MM.1S (cell line): ENCODE measurements at places on chromosomes 12 and 14.
A peak's percentile ranks its signal among the peaks of the same experiment; 100 is the strongest.

DNA sequence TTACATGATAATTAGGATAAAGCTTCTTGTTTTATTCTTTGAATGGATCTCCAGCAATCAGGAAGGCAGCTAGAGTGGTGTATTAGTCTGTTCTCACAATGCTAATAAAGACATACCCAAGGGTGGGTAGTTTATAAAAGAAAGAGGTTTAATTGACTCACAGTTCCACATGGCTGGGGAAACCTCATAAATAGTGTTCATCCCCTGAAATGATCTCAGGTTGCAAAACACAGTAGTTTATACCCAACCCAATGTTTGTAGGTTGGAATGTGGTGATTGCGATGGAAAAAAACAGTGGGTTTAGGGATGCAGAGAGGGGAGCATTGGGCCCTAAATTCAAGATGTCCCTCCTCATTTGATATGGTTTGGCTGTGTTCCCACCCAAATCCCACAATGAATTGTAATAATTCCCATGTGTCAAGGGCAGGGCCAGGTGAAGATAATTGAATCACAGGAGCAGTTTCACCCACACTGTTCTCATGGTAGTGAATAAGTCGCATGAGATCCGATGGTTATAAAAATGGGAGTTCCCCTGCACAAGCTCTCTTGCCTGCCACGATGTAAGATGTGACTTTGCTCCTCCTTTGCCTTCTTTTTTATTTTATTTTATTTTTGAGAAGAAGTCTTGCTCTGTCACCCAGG, 11.5 kb downstream of the MUCL1 start:
- DNase-seq = no peak

DNA sequence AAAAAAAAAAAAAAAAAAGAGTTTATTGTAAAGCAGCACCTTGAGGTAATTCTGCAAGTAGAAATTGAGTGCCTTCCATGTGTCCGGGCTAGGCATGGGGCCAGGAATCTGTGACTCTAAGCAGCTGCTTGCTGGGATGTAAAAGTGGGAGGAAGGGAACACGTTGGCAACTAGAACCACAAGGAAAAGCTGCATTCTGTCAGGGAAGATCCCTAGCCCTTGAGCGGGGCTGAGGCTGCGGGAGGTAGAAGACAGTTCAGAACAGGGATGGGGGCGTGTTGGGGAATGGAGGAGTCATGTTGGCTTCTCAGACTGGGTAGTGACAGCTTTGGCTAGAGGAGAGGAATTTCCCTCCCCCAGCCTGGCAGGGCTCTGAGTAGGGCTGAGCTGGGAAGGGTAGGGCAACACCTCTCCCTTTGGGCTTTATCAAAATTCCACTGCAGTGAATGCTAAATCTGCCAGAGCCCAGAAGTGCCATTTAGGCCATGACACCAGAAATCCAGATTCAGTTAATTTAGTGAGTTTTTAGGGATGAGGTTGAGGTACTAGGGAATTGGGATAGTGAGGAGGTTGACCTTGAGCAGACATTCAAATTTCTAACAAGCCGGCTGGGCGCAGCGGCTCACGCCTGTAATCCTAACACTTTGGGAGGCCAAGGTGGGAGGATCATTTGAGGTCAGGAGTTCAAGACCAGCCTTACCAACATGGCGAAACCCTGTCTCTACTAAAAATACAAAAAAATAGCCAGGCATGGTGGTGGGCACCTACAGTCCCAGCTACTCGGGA, 3.4 kb upstream of the TRAFD1 start:
- DNase-seq = no peak

DNA sequence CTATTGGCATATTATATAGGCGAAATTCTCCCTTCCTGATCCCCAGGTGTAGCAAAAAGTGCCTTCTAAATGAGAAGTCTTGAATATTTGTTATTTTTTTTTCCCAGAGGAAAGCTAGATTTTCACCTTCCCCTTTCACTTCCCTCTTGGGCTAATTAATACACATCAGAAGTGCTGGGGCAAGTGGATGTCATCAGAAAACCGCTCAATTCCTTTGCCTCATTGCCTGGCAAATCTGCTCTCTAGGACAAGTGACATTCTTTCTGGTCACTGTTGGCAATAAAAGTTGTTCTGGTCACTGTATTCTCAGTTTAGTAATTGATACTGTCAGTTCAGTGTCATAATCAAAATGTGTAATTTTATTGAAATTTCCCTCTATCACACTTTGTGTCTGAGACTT, 174.5 kb downstream of the ETNK1 start:
- DNase-seq = no peak

GRCh38 chr12:1806301-1807086, 13.9 kb upstream of the LRTM2 start:
- no peak for DNase-seq

DNA sequence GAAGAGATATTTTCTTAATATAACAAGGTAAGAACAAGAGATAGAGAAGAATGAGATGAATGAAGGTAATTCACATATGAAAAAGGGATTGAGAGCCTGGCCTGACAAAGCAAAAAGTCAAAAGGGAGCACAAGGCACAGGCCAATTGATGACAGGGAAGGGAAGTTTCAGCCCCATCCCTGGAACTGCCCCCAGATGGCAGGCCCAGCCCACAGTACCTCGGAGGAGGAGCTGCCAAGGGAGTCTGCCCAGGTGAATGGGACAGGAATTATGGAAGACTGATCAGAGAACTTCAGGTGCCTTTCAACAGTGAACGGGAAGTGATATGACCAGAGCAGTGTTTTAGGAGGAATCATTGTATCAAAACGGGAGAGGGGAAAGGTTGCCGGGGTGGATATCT, 15.7 kb downstream of the SNRPF start:
- no peak for DNase-seq

GRCh38 chr14:37036669-37037341, 135.6 kb downstream of the SLC25A21 start:
- DNase-seq = peak; percentile 10

DNA sequence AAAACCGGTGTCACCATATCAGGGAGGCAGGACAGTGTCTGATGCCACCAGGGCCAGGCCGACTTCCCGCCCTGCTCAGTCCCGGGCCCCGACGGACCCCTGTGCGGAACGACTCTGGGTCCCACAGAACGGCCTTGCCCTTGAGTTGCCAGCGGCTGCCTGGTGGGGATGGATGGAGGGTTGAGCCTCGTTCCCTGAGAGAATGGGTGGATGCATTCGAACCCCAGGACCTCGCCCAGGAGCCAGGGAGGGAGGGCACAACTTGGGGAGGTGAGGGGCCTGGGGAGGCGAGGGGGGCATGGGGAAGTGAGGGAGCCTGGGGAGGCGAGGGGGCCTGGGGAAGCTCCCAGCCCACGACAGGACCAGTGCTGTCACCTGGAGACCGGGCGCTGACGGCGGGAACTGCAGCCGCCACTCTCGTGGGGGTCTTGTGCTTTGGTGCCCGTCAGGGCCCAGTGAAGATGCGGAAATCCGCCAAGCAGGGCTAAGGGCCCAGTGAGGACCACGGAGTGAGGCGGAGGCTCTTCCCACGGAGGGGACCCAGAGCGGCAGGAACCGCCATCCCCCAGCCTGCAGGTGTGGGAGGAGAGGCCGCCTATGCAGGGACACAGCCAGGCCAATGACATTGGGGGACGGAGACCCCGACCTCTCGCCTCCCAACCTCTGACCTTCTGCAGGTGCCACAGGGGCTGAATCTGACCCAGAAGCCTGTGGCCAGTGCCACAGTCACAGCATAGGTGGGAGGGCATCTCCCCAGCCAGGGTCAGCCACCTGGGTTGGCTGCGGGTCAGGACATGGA, 74.4 kb upstream of the GALNT9 start:
- no peak for DNase-seq

DNA sequence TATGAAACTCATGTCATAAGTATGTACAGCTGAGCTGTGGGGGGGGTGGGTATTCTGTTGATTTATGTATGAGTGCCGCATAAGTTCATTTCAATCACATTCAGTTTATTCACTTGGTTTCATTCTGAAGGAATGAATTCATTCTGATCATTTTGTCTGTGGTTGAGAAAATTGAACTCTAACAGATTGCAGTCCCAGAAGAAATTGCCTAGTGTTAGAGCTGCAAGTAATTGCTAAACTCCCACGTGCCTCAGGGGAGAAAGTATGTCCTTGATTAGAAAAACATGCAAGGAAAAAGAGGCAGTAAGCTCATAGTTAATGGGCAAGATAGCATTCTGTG, 442.4 kb upstream of the MGAT4C start:
- DNase-seq = no peak

DNA sequence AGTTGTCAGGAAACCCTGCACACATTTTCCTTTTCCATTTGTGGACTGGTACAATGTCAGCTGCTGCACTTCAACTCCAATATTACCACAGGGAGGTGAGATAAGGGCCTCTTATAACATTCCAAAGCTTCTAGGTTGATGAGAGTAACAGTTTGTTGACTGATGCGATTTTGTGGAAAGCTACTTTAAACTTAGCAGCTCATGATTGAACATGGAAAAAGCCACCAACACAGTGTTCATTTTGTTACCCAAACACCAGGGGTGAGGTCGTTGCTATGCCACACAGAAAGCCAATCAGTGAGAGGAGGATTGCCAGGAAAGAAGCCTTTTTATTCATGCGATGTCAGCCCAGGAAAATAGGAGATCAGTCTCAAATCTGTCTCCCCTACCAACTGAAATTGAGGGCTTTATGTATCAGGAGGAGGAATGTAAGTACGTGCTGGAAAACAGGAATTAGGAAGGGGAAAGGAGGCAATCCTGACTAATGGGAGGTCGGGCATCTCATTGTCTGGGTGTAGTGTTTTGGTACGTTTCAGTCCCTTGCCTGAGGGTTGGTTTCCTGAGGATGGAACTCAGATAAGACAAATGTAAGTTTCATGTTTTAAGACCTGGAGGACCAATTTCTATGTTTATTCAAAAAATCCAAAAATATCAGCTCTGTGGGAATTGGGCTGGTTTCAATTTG, 92.7 kb upstream of the PLEKHA5 start:
- no peak for DNase-seq

DNA sequence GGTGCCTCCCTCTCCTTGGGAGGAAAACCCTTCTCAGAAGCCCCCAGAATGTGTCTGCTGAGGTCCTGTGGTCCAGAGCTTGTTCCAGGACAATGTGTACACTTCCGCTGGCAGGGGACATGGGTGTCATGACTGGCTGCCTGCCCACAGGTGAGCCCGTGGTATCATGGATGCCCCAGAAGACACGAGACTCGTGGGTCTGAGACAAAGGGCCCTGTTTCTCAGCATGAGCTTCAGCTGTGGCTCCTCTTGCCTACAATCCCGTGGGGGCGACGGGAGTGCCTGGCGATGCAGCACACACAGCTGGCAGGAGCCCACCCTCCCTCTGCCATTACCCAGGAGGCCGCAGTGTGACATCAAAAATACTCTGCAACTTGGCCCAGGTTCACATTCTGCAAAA, 7.0 kb downstream of the TMEM121 start:
- no peak for DNase-seq

DNA sequence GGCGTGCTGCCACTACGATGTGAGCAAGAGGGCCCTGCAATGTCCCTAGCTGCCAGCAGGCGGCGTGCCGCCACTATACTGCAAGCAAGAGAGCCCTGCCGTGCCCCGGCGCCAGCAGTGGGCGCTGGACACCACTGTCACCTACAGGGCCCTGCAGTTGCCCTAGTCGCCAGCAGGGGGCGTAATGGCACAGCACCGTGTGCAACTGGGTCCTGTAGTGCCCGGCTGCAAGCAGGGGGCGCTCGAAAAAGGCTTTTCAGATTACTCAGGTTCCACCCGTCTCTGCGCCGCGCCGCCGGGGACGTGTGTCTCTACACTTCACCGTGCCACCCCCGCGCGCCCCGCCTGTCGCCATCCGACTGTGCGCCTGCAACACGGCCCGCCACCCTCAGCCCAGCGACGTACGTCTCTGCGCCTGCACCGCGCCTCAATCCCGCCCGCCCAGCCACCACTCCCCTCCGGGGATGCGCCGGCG, 1356.9 kb downstream of the TMEM121 start:
- no peak for DNase-seq

DNA sequence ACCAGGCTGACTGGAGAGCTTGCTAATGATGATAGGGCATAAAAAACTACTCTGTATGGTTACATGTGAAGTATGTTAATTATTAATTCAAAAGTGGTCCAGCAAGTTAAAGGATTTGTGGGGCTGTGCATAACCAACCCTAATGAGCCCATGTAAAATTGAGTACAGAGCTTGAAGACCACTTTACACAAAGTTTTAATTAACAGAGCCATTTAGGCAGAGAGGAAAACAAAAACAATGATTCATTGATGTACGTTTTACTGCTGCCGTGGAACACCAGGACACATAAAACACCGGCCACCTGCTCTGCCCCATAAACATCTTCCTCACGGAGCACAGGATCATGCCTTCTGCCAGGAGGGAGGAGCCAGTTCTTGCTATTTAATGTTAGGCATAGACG, 83.5 kb downstream of the RIMBP2 start:
- DNase-seq = no peak

GRCh38 chr12:16789204-16789790, 183.3 kb upstream of the LMO3 start:
- DNase-seq = peak; percentile 73

DNA sequence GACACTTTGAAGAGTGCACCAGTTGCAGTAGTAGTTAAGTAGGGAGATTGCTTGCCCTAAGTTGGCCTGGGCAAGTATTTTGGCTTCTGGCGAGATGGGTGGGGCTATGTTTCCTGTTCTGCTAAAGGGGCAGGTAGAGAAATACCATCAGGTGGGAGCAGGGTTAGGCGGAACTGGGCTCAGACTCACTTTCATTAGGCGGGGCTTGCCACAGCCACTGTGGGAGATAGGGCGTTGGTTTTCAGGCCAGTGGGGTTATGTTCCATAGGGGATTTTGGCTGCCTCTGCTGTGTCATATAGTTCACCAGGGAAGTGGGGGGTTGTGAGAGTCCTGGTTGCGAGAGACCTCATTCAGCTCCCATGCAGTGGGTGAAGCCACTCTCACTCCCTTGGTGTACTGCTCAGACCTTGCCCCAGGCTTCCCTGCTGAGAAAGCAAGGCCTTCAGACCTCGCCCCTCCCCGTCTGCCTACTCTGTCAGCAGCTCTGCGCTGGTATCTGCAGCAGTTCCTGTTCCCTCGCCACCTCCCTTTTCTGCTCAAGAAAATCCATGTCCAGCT, 43.3 kb downstream of the AEBP2 start:
- DNase-seq = no peak

GRCh38 chr14:69537900-69538299, 36.8 kb downstream of the CCDC177 start:
- no peak for DNase-seq

- no peak for DNase-seq
Observed at GRCh38 chr12:118375348-118375747, 1.0 kb upstream of the SUDS3 start.

DNA sequence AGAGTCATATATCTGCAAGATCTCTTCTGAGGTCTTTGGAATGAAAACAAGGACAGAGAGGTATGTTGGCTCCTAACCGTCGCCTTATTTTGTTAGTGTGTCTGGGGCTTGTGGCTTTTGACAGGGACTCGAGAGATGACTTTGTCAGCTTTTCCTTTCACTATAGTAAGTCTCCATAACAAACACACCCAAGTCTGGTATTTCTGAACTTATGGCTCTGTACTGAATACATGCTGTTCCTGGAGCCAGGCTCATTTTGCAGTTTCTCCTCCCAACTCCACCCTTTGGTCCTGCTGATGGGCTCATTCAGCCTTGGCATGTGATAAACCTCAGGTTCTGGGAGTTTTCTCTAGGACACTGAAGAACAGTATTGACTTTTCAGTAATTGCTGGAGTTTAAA, 27.7 kb upstream of the TMED10 start:
- no peak for DNase-seq
